Sigmoid colon (tissue), 7 donors: ENCODE measurements at places on chromosomes 16 and 17.

GRCh38 chr16:87436225-87437172, 44.4 kb downstream of the MAP1LC3B start:
- DNase-seq, result no peak
- H3K36me3 ChIP-seq, result no peaks in the 10 kb centered on the region
- H3K27ac ChIP-seq, result peak overlapping the region; percentile 47
- no peak overlapping the region for H3K4me3 ChIP-seq

DNA sequence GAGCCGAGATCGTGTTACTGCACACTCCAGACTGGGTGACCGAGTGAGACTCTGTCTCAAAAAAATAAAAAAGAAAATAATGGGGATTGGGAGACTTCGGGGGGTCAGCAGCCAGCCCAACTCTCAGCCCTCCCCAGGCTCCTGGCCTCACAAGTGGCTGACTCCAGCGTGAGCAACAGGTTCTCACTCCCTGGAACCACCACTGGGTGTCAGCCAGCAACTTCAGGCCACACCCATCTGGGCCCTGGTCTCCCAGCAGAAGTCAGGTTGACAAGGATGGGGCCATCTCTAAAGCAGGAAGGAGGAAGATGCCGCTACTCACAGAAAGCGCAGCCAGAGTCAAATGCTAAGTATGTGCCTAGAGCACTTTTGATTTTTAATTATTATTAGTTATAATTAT, 139.4 kb downstream of the C16orf78 start:
- DNase-seq, result no peak
- no peak overlapping the region for H3K27ac ChIP-seq
- no peaks in the 10 kb centered on the region for H3K27me3 ChIP-seq
- no peaks in the 10 kb centered on the region for H3K36me3 ChIP-seq
- H3K4me3 ChIP-seq, result no peak overlapping the region
- H3K4me1 ChIP-seq, result no peaks in the 10 kb centered on the region

GRCh38 chr16:50457423-50457822, 88.6 kb upstream of the BRD7 start:
- H3K27ac ChIP-seq, result no peak overlapping the region
- H3K4me3 ChIP-seq, result no peak overlapping the region
- no peaks in the 10 kb centered on the region for H3K4me1 ChIP-seq
- peak; percentile 29 for DNase-seq
- H3K27me3 ChIP-seq, result no peaks in the 10 kb centered on the region
- H3K36me3 ChIP-seq, result no peaks in the 10 kb centered on the region

GRCh38 chr16:71367241-71367976, 8.9 kb downstream of the CALB2 start:
- no peaks in the 10 kb centered on the region for H3K4me1 ChIP-seq
- peaks cover 37% of the 10 kb centered on the region for H3K27me3 ChIP-seq
- no peak for DNase-seq
- no peaks in the 10 kb centered on the region for H3K36me3 ChIP-seq

- H3K27ac ChIP-seq, result no peak overlapping the region
- no peaks in the 10 kb centered on the region for H3K27me3 ChIP-seq
- H3K4me1 ChIP-seq, result no peaks in the 10 kb centered on the region
- H3K4me3 ChIP-seq, result no peak overlapping the region
- no peak for DNase-seq
Measured at GRCh38 chr16:8655184-8655717, 19.2 kb upstream of the ABAT start.

- H3K4me3 ChIP-seq, result no peak within 1 kb of the TSS
- peaks cover 7% of the 10 kb centered on the region for H3K4me1 ChIP-seq
- H3K27me3 ChIP-seq, result peaks cover 97% of the 10 kb centered on the region
Measured at GRCh38 chr17:39863918-39864746, at the start of gene IKZF3. TSS of gene IKZF3 (minus strand) at chr17:39864312. CDS start at chr17:39864126, 186 bp downstream.

GRCh38 chr16:3215601-3216262, 19.2 kb downstream of the ZNF200 start:
- no peaks in the 10 kb centered on the region for H3K36me3 ChIP-seq
- no peak overlapping the region for H3K27ac ChIP-seq
- no peak overlapping the region for H3K4me3 ChIP-seq
- H3K4me1 ChIP-seq, result no peaks in the 10 kb centered on the region
- no peaks in the 10 kb centered on the region for H3K27me3 ChIP-seq
- DNase-seq, result no peak

GRCh38 chr17:75894049-75894733, 2.6 kb downstream of the TRIM65 start:
- H3K4me3 ChIP-seq, result no peak overlapping the region
- peaks cover 47% of the 10 kb centered on the region for H3K36me3 ChIP-seq
- peak; percentile 79 for DNase-seq
- H3K27ac ChIP-seq, result peak overlapping the region; percentile 98
- H3K4me1 ChIP-seq, result peaks cover 32% of the 10 kb centered on the region

DNA sequence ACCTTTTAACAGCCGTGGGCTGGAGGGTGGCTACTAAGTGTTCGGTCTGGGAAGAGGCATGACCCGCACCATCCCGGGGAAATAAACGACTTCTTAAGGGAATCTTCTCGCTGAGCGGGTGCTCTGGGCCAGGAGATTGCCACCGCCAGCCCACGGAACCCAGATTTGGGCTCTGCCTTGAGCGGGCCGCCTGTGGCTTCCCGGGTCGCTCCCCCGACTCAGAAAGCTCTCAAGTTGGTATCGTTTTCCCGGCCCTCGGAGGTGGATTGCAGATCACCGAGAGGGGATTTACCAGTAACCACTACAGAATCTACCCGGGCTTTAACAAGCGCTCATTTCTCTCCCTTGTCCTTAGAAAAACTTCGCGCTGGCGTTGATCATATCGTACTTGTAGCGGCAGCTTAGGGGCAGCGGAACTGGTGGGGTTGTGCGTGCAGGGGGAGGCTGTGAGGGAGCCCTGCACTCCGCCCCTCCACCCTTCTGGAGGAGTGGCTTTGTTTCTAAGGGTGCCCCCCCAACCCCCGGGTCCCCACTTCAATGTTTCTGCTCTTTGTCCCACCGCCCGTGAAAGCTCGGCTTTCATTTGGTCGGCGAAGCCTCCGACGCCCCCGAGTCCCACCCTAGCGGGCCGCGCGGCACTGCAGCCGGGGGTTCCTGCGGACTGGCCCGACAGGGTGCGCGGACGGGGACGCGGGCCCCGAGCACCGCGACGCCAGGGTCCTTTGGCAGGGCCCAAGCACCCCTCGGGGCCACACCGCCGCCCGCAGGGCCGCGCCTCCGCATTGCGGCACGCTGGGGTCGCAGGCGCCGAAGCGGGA, 3.6 kb upstream of the CBX4 start:
- H3K27me3 ChIP-seq, result peaks cover 61% of the 10 kb centered on the region
- H3K4me3 ChIP-seq, result peak overlapping the region; percentile 56
- no peaks in the 10 kb centered on the region for H3K36me3 ChIP-seq
- peaks cover 57% of the 10 kb centered on the region for H3K4me1 ChIP-seq

DNA sequence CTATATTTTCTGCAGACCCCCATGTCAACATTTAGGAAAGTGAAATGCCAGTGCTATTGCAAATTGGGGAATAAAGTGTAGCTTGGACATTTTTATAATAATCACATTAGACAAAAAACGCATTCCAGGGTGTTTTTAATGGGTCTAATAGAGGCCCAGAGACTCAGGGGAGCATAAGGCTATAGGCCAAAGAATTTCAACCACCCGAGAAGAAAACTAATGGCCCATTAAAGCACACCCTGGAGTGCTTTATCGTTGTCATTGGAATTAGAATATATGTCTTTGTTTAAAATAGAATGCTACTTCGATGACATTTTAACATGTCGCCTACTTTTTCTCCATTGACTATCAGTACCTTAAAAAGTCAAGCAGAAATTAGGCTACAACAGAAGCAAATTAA, 414.1 kb upstream of the CDH8 start:
- peaks cover 4% of the 10 kb centered on the region for H3K4me1 ChIP-seq
- H3K4me3 ChIP-seq, result no peak overlapping the region
- H3K36me3 ChIP-seq, result no peaks in the 10 kb centered on the region

GRCh38 chr17:12619459-12620199, 46.1 kb upstream of the MYOCD start:
- H3K27me3 ChIP-seq, result no peaks in the 10 kb centered on the region
- H3K27ac ChIP-seq, result no peak overlapping the region
- H3K36me3 ChIP-seq, result no peaks in the 10 kb centered on the region
- no peak for DNase-seq
- no peaks in the 10 kb centered on the region for H3K4me1 ChIP-seq

DNA sequence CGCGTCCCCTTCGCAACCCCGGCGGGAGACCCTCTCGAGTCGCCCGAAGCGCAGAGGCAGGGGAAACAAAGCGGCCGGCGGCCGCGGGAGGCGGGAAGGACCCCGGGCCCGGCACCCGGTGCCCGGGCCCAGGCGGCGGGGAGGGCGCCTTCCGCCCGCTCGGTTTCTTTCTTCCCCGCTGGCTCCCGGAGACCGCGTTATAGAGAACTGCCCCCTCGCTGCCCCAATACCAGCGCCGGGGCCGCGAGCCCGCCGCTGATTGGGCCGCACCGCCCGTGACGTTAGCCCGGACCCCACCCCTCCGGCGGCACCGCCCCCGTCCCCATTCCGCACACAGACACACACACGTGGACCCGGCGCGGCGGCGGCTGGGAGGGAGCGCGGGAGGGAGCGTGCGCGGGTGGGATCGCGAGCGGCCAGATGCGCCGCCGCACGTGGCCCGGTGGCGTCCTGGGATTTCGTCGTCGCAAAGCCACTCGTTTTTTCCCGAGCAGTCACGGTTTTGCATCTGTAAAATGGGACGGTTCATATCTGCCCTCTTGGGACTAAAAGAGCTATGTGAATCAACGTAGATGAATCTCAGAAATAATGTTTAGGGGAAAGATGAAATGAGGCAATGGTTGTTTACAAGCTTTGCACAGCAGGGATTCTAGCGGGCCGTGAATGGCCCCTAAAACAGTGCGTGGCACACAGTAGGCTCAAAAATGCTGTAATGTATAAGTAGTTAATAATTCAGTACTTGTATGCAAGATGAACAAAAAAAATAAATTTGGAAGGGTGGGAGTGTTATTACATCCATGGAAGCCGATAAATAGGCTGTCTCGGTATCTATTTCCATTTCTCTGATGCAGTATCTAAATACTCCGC, at the start of gene EPOP:
TSS of gene EPOP (minus strand) at position 209 of the 867 bp plus-strand sequence. CDS start 462 bp downstream, outside the sequence.
- H3K4me3 ChIP-seq, result peak within 1 kb of the TSS; percentile 59
- DNase-seq, result peak; percentile 91
- H3K36me3 ChIP-seq, result no peaks in the 10 kb centered on the region
- peak within 1 kb of the TSS; percentile 27 for H3K27ac ChIP-seq
- H3K27me3 ChIP-seq, result peaks cover 25% of the 10 kb centered on the region

DNA sequence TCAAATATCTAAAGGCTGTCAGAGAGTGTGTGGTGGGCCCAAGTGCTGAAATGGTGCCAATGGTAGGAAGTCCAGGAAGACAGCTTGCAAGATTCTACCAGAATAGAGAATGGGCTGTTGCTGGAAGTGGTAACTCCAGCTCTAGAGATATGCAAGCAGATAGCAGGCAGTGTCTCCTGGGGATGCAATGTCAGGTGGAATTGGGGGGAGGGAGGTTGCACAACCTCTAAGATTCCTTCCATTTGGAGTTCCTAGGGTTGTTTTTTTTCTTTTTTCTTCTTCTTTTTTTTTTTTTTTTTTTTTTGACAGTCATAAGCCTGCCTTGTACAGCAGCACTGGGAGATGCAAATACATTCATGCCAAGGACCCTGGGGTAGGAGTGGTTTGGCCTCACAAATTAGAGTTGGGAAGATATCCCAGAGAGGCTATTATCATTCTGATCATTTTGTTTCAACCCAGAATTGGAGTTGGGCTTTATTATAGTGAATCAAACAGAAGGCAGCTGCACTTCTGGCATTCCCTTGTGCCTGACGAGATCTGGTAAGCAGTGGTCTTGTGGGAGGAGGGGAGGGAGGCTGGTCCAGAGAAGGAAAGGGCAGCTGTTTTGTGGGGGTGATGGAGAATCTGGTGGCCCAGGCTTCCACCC, 51.1 kb downstream of the SLC6A2 start:
- no peaks in the 10 kb centered on the region for H3K27me3 ChIP-seq
- H3K27ac ChIP-seq, result no peak overlapping the region
- H3K4me1 ChIP-seq, result no peaks in the 10 kb centered on the region
- H3K36me3 ChIP-seq, result no peaks in the 10 kb centered on the region

DNA sequence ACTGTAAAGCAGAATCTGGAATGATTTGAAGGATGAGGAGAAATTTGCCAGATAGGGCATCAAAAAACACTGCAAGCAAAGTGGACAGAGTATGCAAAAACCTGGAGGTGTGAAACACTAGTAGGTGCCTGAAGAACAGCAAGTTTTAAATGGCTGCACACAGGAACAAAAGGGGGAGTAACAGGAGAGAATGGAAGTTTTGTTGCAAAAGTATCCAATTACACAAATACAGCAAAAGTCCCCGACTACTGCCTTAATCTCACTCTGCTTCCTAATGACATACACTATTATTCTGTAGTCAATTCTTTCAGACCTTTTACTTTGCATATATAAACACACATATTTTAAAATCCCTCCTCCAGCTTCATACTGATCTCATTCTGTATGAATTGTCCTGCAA, 1.5 kb downstream of the HEATR6 start:
- H3K27me3 ChIP-seq, result no peaks in the 10 kb centered on the region
- H3K4me3 ChIP-seq, result no peak overlapping the region
- H3K4me1 ChIP-seq, result peaks cover 24% of the 10 kb centered on the region
- no peak for DNase-seq
- H3K27ac ChIP-seq, result peak overlapping the region; percentile 87
